Heart left ventricle (tissue), 16 donors: ENCODE measurements at places on chromosomes 5 and 9.

GRCh38 chr5:6728011-6728794 is 15.0 kb downstream of the TENT4A start:
- DNase-seq = no peak

GRCh38 chr5:137156180-137156579 is 342.9 kb downstream of the SPOCK1 start:
- DNase-seq = no peak

- no peak for DNase-seq
Observed at GRCh38 chr9:137023583-137023991, 4.5 kb downstream of the ABCA2 start.

GRCh38 chr9:8600914-8601680 is 801.5 kb upstream of the DMAC1 start:
- DNase-seq = no peak

- DNase-seq = no peak
Observed at GRCh38 chr9:99253772-99254431, 31.8 kb downstream of the SEC61B start.

- DNase-seq = no peak
Observed at GRCh38 chr9:77000330-77000729, 19.1 kb upstream of the FOXB2 start.

GRCh38 chr9:15423231-15423985 is 732 bp downstream of the SNAPC3 start:
- no peak for DNase-seq

DNA sequence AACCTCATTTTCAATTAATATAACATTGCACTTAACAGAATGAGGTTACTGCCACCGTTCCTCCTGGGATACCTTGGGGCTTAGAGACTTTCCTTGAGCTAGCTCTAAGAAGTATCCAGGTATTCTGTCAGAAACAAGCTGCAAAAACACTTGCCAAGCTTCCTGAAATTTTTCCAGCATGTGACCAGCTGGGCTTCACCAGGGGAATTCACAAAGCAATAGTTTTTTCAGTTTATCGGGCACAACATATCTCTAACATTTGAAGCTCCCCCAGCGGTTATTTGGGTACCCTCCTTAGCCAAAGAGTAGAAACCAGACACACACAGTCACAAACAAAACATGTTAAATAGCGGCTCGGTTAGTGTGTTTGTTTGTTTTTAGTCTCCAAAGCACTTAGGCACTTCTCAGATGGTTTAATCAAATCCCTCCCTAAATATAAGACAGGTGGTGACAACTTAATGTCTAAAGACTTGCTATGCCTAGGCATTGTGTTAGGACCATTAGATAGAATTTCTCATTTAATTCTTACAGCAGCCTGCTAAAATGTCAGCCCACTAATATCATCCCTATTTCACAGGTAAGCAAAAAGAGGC is 278.2 kb downstream of the GLIS3 start:
- DNase-seq = no peak

DNA sequence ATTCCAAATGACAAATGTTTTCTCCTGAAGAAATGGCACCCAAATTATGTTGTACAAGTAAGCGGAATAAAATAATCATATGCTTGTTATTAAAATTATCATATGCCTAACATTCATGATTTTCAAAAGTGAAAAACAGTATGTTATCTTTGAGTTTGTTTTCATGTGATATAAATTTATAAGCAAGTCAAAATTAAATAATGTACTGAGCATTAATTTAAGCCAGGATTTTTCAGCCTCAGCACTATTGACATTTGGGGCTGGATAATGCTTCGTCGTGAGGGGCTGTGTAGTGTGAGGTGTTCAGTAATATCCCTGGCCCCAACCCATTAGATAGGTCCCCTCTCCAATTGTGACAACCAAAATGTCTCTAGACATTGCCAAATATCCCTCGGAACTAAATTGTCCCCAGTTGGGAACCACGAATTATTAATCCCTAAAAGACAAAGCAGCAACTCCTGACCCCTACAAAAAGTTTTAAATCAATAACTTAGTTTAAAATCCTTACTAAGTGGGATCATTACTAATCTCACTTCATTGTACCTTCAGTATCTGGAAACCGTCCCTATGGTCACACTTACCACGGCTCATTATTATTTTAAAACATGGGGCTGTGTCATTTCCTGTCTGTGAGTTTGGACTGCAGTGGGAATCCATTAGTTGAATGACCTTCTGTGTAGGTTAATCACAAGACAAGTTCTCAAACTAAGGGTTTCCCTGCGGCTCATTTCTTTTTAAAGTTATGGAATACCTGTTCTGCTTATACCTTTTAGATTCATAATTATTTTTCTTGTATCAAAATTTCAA is 1.3 kb upstream of the NNT start:
- no peak for DNase-seq

GRCh38 chr9:22216730-22217172 is 207.6 kb upstream of the CDKN2B start:
- DNase-seq = no peak

DNA sequence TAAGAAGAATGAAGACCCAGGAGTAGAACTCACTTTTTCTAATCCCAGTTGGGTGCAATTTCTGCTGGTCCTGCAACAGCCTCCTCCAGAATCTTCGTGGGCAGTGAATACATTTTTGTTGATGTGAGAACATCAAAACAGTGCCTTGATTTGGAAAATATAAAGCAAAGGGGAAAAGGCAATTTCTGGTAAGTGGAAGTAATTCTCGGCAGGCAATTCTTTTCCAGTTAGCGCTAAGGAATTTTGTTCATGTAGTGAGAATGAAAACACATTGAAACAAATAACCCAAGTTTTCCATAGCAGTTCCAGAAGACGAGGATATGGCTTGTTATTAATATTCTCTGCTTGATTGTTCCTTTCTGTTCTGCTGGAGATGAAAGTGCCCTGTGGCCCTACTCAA is 178.7 kb downstream of the SPATA31D1 start:
- DNase-seq = no peak

DNA sequence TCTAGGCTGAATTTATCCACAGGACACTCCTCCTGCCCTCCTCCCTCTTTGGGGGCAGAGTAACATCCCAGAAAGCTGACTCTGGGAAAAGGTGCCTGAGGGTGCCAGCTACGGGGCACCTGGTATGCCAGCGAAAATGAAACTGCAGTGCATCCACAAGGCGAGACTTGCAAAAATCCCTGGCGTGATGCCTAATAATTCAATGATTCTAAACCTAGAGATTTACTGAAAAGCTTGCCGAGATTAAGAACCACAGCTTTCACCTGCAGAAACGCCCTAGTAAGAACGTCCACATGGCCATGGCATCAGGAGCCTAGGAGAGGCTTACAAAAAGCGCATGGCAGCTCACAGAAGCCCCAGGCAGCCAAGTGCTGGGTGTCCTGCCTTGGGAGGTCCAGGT is 20.9 kb downstream of the CCNJL start:
- DNase-seq = no peak

- DNase-seq = no peak
Observed at GRCh38 chr5:172107571-172107970, 80.5 kb downstream of the STK10 start.

DNA sequence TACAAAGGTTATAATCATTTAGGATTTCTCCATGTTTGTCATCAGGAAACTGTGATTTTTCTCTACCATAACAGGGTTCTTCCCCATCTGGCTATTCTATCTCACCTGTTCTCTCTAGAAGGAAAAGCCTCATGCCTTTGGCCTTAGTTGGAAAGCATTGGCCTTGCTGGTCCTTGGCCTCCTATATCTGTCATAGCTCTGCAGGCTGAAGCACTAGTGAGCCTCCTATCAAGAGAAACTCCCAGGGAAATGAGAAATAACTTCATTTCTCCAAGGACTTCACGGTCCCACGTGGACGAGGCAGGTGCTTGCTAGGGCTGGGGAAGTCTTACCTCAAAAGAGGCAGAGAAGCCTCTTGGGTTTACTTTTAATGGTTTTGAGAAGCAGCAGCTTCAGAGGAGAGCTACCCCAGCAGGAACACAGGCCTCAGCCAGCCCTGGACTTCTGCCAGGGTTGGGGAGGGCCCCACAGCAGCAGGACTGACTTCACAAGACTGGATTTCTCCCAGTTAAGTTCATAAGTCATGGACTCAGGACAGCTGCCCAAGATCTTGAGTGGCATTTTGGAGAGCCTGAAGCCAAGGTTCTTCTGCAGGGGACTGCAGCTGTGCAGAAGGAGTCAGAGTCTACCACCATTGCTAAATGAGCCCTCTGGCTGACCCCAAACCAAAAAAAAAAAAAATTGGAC is 15.8 kb upstream of the PSAT1 start:
- DNase-seq = peak; percentile 85

GRCh38 chr9:128702445-128702948 is at the start of gene PKN3:
Gene PKN3 (plus strand): TSS chr9:128702503. CDS start chr9:128702916, 413 bp downstream.
- peak; percentile 94 for DNase-seq

- peak; percentile 73 for DNase-seq
Observed at GRCh38 chr5:173229966-173230689, 4.9 kb downstream of the NKX2-5 start.

DNA sequence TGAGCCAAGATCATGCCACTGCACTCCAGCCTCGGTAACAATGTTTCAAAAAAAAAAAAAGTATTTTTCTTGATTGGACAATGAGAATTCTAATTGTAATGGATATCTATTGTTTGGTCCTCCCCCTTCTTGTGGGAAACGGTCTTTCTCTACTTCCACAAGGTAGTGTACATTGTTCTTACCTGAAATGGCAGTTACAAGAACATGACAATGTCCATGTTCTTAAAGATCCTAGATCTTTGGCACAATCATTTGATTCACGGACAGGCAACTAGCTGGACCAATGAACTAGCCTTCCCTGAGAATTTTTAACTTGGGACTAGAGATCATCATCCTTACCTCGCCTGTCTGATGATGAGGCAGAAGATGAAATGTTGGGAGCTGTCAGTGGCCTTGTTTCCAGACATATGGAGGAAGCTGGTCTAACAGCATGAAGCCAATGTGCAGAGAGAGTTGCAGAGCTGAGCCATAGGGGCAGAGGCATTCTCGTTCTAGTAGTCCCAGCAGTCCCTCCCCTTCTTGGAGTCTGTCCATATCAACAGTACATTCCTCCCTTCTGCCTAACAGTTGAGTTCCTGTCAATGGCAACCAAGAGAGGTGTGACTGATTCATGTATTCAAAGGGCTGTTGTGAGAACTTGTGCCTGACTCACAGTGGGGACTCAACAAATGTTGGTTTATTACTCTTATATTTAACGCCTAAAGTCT is 2.1 kb upstream of the MARCHF6 start:
- DNase-seq = no peak

GRCh38 chr5:73233461-73234203 is 60.6 kb downstream of the TMEM174 start:
- DNase-seq = peak; percentile 30

GRCh38 chr5:157574456-157575380 is 857 bp downstream of the ADAM19 start:
- DNase-seq = peak; percentile 77
